ENCODE measurements at places on chromosomes 2 and 18. TPM values are rescaled to one million over a fixed set of nuclear protein-coding genes. Genes with fewer than 3 reads are reported as not detected.

The CCDC148 gene
- 0.42 TPM for total RNA-seq

The ADCYAP1 gene
- total RNA-seq = not detected

The AUP1 gene
- total RNA-seq = 115 TPM

The CCDC74A gene
- 0.84 TPM for total RNA-seq

The FSHR gene
- not detected for total RNA-seq

The CDH19 gene
- total RNA-seq = not detected

The ABCB11 gene
- total RNA-seq = 0.42 TPM

The NTSR2 gene
- total RNA-seq = not detected

The DYSF gene
- 13.3 TPM for total RNA-seq

The UGT1A5 gene
- total RNA-seq = not detected

The ITGA4 gene
- total RNA-seq = 138 TPM

The BUB1 gene
- 6.0 TPM for total RNA-seq

The KLF11 gene
- total RNA-seq = 37.7 TPM

The NT5DC4 gene
- total RNA-seq = not detected
